Activated naive CD8-positive, alpha-beta T cell treated with anti-CD3 and anti-CD28 coated beads for 36 hours (primary cell): ENCODE measurements at places on chromosomes 5 and 9.

GRCh38 chr9:102445906-102446305 is 549.2 kb upstream of the CYLC2 start:
- H3K27ac ChIP-seq: no peak overlapping the region
- H3K4me1 ChIP-seq: no peaks in the 10 kb centered on the region
- DNase-seq: no peak
- H3K36me3 ChIP-seq: no peaks in the 10 kb centered on the region
- no peak overlapping the region for H3K4me3 ChIP-seq

DNA sequence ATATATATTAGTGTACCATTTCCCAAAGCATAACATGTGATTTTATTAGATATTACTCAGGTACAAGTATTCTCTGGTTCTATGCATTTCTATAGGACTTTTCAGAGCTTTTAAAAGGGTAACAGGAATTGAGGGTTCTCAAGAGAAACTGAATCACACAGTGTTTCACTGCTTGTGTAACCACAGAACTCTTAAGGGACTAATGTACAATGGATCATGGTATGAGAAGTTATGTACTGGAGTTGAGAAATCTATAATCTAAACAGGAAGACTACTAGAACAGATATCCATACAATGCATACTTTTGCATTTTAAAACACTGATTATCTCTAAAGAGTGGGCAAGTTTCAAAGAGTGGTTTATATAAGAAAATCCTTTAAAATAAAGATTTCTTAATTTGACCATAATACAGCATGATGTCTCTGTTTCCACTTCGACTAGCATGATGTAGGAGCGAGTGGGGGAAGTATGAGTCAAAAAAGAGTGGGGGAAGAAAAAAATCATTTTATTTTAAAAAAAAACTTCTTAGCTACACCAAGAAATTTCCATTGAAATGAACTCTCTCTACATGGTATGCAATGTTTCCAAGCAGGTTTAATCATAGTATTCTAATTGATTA is 183.5 kb downstream of the RFX3 start:
- peaks cover 27% of the 10 kb centered on the region for H3K36me3 ChIP-seq
- no peaks in the 10 kb centered on the region for H3K27me3 ChIP-seq
- peaks cover 37% of the 10 kb centered on the region for H3K4me1 ChIP-seq

GRCh38 chr9:112112941-112113681 is 62.0 kb downstream of the SUSD1 start:
- no peaks in the 10 kb centered on the region for H3K4me1 ChIP-seq
- peaks cover 5% of the 10 kb centered on the region for H3K36me3 ChIP-seq
- no peak overlapping the region for H3K27ac ChIP-seq
- H3K4me3 ChIP-seq: no peak overlapping the region
- H3K27me3 ChIP-seq: no peaks in the 10 kb centered on the region
- DNase-seq: no peak

DNA sequence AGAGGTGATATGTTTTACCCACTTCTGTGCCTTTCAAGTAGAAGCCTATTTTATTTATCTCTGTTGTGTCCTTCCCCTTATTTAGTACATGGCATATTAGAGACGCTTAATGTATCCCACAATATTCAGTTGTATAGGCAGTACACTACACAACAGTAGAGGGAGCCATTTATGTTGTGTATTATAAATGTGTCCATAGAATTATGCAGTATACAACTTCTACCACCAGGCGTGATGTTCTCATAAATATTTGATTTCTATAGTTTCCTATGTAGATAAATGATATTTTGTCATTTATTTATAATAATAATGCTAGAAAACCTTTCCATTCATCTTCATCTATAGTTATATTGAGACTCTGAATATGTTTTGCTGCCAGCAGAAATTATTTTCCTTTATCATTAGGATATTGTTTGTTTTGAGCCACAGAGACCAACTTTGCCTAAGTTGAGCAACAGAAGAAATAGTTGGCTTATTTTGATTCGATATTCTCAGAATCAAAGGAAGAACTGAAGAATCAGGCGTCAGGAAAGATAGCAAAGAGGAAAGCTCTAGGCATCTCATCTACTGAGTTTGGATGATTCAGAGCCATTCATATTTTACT is 81.7 kb downstream of the ADAMTS19 start:
- no peaks in the 10 kb centered on the region for H3K27me3 ChIP-seq
- DNase-seq: no peak
- no peak overlapping the region for H3K4me3 ChIP-seq
- no peak overlapping the region for H3K27ac ChIP-seq
- no peaks in the 10 kb centered on the region for H3K36me3 ChIP-seq
- H3K4me1 ChIP-seq: no peaks in the 10 kb centered on the region

- no peaks in the 10 kb centered on the region for H3K36me3 ChIP-seq
- H3K4me1 ChIP-seq: no peaks in the 10 kb centered on the region
- no peaks in the 10 kb centered on the region for H3K27me3 ChIP-seq
- no peak for DNase-seq
- no peak overlapping the region for H3K4me3 ChIP-seq
Measured at GRCh38 chr5:145791866-145792265, 43.3 kb downstream of the PRELID2 start.

DNA sequence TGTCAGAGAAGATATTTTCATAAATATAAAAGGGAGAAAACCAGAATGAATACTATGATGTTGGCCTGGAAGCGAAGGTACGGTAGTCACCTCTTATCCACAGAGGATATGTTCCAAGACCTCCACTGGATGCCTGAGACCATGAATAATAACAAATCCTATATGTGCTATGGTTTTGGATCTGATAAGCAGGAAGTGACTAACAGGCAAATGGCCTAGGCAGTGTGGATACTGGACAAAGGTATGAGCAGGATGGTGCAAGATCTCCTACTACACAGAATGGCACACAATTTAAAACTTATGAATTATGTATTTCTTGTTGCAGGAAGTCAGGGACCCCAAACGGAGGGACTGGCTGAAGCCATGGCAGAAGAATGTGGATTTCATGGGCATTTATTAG is 48.2 kb downstream of the ADAMTS12 start:
- no peak overlapping the region for H3K27ac ChIP-seq
- H3K27me3 ChIP-seq: no peaks in the 10 kb centered on the region
- H3K4me3 ChIP-seq: no peak overlapping the region
- no peak for DNase-seq
- H3K36me3 ChIP-seq: peaks cover 4% of the 10 kb centered on the region
- H3K4me1 ChIP-seq: peaks cover 12% of the 10 kb centered on the region

GRCh38 chr5:533243-533954 is 9.2 kb upstream of the SLC9A3 start:
- H3K4me1 ChIP-seq: peaks cover 17% of the 10 kb centered on the region
- no peaks in the 10 kb centered on the region for H3K36me3 ChIP-seq
- no peak overlapping the region for H3K4me3 ChIP-seq
- peaks cover 36% of the 10 kb centered on the region for H3K27me3 ChIP-seq

DNA sequence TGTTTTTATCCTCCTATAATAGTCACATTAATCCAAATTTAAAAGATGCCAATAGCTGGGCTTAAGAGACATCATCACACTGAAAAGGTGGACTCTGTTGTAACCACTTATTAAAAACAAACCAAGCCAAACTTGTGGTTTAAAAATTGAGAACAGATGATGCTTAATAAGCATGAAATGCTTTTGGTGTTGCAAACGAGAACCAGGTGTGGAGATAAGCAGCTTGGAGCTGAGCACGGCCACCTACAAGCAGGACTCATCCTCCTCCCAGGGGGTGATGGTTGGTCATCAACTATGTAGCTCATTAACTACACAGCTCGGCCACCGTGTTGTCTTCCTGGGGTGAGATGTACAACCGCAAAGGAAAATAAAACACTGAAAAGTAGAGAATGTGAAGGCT is 154.4 kb downstream of the NPR3 start:
- no peak overlapping the region for H3K4me3 ChIP-seq
- H3K4me1 ChIP-seq: no peaks in the 10 kb centered on the region

GRCh38 chr5:173018358-173018757 is 34.8 kb downstream of the ATP6V0E1 start:
- no peaks in the 10 kb centered on the region for H3K27me3 ChIP-seq
- H3K4me1 ChIP-seq: peaks cover 27% of the 10 kb centered on the region
- no peak overlapping the region for H3K4me3 ChIP-seq
- no peak overlapping the region for H3K27ac ChIP-seq
